Colonic mucosa (tissue), 4 donors: ENCODE measurements at places on chromosomes 13 and 19. TPM values are rescaled to one million over a fixed set of nuclear protein-coding genes. Genes with fewer than 3 reads are reported as not detected.

- H3K4me3 ChIP-seq: no peak overlapping the region
- H3K4me1 ChIP-seq: no peaks in the 10 kb centered on the region
- no peak overlapping the region for H3K27ac ChIP-seq
- H3K27me3 ChIP-seq: no peaks in the 10 kb centered on the region
Measured at GRCh38 chr19:16952046-16952445, 63.2 kb downstream of the F2RL3 start.

DNA sequence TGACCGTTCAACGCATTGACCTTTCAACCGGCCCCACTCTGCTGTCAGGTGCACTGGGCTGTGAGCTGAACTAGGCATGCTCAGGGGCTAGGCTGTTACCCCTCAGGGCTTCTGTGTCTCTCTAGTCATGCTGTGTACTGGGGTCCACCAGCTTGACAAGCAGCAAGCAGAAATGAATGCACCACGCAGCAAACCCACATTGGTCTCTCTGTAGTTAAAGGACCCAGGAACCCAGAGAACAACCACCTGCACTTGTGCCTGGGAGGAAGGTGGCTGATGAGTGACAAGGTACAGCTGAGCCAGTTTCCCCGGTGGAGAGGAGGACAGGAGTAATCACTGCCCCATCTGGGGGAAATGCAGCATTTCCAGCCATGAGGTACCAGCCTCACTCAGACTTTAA is 159.9 kb downstream of the USP12 start:
- H3K4me1 ChIP-seq: peaks cover 2% of the 10 kb centered on the region
- no peaks in the 10 kb centered on the region for H3K36me3 ChIP-seq
- no peak for DNase-seq

DNA sequence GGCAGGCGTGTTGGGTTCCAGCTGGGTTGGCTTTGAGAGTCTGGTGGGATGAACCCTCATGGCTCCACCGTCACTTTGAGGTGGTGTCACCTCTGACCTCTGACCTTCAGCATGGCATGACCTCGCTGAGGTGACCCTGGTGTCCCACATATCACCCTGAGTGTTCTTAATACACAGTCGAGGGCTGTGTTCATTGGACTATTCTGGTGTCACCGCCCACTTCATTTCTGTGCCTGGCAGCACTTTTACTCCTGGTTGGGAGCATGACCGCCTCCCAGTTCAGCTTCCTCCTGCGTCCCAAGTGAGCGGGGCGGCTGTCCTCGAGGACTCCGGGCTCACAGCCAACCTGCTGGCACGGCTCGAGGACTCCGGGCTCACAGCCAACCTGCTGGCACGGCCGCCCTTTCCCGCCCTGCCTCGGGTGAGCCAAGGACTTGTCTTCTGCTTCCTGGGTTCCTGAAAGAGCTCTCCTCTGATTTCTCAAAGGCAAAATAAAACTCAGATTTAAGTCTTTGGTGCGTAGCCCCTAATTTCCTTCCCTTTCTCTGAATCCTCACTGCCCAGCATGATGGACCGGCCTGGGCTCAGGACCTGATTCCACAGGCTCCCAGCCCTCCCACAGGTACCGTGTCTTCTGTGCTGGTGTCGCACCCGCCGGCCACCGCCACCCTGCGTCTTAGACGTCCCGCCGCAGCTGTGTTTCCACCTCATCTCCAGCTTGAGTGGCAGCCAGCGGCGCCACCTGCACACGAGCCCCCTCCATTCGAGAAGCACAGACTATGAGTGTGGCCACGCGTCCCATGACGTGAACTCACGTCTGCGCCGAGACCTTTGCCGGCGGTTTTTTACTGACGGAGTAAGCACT is 10.4 kb downstream of the ATP4B start:
- H3K27me3 ChIP-seq: no peaks in the 10 kb centered on the region
- peak; percentile 95 for DNase-seq
- H3K4me1 ChIP-seq: peaks cover 7% of the 10 kb centered on the region
- no peak overlapping the region for H3K4me3 ChIP-seq
- peak overlapping the region; percentile 58 for H3K27ac ChIP-seq

- H3K27me3 ChIP-seq: no peaks in the 10 kb centered on the region
- no peak overlapping the region for H3K27ac ChIP-seq
- H3K4me3 ChIP-seq: peak overlapping the region; percentile 17
- H3K4me1 ChIP-seq: no peaks in the 10 kb centered on the region
Measured at GRCh38 chr19:56839652-56840450, 675 bp downstream of the PEG3 start.

Gene KLK15
- 2.9 TPM for total RNA-seq

Gene CNMD
- 0.35 TPM for total RNA-seq

DNA sequence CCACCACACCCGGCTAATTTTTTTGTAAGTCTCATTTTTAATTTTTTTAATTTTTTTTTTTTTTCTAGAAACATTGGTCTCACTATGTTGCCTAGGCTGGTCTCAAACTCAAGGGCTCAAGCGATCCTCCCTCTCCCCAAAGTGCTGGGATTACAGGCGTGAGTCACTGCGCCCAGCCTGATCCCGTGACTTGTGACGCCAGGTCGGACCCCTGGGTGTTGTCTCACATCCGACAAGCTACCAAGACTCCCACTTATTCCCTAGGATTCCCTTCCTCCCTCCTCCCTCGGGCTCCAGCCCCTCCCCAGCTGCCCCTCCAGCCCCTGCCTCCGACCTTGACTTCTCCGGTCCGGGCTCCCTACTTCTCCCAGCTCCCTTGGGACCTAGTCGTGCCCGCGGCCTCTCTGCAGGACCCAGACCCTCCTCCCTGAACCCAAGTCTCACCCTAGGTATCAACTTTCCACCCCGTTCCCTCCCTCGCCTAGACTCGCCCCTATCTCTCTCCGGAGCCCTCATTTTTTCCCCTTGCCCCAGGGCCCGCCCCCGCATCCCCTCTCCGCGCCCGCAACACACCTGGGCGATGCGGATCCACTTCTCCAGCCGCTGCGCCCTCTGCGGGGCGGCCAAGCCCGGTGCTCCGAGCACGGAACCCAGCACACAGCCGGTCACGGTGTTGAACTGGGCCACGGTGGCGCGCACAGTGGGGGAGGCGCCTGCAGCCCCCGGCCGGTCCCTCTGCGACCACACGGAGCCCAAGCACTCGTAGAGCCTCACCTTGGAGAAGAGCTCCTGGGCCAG is 13.1 kb downstream of the RGL3 start:
- no peak overlapping the region for H3K4me3 ChIP-seq
- H3K4me1 ChIP-seq: no peaks in the 10 kb centered on the region
- H3K27ac ChIP-seq: no peak overlapping the region
- H3K36me3 ChIP-seq: no peaks in the 10 kb centered on the region

- DNase-seq: no peak
- H3K4me3 ChIP-seq: no peak overlapping the region
- H3K27ac ChIP-seq: no peak overlapping the region
- H3K27me3 ChIP-seq: no peaks in the 10 kb centered on the region
- H3K36me3 ChIP-seq: no peaks in the 10 kb centered on the region
Measured at GRCh38 chr13:19794631-19795030, 11.9 kb upstream of the PSPC1 start.

Gene OR7A17
- not detected for total RNA-seq

DNA sequence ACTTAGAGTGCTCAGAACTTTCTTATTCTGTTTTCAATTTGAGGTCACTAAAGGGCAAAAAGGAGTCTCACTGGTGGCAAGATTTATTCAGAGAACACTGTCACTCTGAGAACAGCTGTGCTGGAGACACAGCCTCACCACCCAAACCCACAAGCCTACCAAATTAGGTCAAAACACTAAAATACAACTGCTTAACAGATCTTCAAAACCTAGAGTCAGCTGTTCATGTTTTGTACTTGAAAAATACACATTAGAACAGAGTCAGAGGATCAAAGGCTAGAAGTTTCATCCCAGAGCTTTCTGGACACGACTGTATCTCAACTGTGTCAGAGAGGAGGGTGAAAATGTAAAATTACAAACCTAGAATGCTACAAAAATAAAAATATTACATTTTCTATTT is 89.3 kb downstream of the MIPEP start:
- no peak overlapping the region for H3K27ac ChIP-seq
- H3K36me3 ChIP-seq: no peaks in the 10 kb centered on the region
- no peaks in the 10 kb centered on the region for H3K4me1 ChIP-seq
- no peaks in the 10 kb centered on the region for H3K27me3 ChIP-seq

GRCh38 chr13:57624565-57625435 is 6.7 kb upstream of the PCDH17 start:
- no peaks in the 10 kb centered on the region for H3K4me1 ChIP-seq
- H3K36me3 ChIP-seq: no peaks in the 10 kb centered on the region
- H3K27me3 ChIP-seq: peaks cover 14% of the 10 kb centered on the region
- DNase-seq: no peak
- no peak overlapping the region for H3K27ac ChIP-seq

Gene ZNF816
- 21.4 TPM for total RNA-seq

DNA sequence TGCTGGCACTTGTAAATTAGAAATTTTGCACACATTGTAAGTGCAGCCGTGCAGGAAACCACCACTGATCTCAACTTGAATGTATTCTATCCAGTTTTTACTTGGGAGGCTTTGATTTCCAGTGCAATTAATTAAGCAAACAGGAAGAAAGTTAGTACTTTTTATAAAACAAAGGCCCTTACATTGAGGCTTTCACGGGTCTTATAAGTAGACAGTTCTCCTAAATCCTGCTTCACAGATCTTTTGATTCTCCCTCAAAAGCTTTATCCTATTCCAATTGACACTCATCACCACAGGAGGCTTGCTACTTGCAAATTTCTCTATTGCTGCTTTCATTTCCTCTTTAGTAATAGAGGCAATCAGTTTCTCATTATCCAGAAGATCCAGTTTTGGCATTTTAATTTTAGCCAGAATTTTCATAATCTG is 90.1 kb downstream of the ERCC5 start:
- H3K27me3 ChIP-seq: no peaks in the 10 kb centered on the region
- no peak for DNase-seq
- no peak overlapping the region for H3K4me3 ChIP-seq
- H3K27ac ChIP-seq: no peak overlapping the region
- H3K36me3 ChIP-seq: no peaks in the 10 kb centered on the region

DNA sequence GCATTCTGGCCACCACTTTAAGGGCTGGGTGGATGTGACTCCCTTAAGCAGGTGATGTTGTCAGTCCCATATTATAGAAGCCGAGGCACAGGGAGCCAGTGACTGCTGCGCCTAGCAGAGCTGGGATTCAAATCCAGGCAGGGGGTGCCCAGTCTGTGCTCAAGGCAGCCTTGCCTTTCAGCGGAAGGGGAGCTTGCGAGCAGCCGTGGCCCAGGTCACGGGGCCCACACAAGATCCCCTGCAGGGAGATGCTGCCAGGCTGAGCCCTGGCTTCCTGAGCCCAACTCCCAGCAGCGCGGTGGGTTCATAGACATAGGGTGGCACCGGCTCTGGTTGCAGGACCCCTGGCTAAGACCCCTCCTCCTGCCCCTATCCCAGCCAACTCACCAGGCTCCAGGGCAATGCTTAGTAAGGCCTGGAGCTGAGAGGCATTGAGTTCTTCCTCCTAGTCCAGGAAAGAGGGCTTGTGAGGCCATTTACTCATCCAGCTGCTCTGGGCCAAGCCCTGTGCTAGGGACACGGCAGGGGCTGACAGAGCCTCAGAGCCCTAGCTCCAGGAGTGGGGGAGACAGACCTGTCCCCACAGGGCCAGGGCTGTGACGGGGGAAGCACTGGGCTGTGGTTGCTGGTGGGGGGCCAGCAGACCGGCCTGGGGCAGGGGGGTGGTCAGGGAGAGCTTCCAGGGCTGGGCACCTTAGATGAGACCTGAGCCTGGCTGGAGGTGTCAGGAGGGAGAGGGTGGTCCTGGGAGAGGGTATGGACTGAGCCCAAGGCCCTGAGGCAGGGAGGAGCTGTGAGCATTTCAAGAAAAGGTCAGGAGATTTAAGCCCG is 9.6 kb downstream of the CAPN12 start:
- no peaks in the 10 kb centered on the region for H3K27me3 ChIP-seq
- no peaks in the 10 kb centered on the region for H3K4me1 ChIP-seq
- peak overlapping the region; percentile 20 for H3K4me3 ChIP-seq
- DNase-seq: peak; percentile 59
- H3K36me3 ChIP-seq: no peaks in the 10 kb centered on the region

Gene ZNF577
- 5.5 TPM for total RNA-seq

DNA sequence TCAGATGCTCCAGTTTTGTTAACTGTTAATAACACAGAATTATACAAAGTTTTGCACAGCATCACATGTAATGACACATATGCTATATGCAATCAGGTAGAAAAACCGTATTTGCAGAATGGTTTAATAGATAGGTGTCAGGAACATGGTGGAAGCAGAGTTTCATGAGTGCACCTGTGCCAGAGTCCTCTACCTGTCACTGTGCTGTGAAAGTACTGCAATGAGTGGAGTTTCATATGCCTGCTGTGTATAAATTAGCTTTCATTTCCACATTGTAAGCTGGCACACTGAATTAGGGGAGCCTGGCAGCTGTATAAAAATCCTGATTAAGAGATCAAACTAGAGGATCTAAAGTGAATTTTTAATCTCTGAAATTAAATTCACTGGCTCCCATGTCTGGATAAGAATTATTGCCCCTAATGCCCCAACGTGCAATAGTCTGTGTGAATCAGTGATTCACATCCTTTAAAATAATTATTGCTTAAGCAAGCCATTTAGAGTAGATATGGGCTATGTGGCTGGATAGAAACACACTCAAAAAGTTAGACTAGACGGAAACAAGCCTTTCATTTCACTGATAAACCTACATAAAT is 8.5 kb upstream of the EEF1AKMT1 start:
- no peak overlapping the region for H3K27ac ChIP-seq
- H3K4me1 ChIP-seq: no peaks in the 10 kb centered on the region
- no peaks in the 10 kb centered on the region for H3K27me3 ChIP-seq
- H3K4me3 ChIP-seq: no peak overlapping the region
- DNase-seq: no peak

GRCh38 chr13:98096059-98096458 is 46.8 kb upstream of the FARP1 start:
- no peak overlapping the region for H3K4me3 ChIP-seq
- H3K27me3 ChIP-seq: no peaks in the 10 kb centered on the region
- no peak for DNase-seq
- H3K36me3 ChIP-seq: no peaks in the 10 kb centered on the region
- H3K27ac ChIP-seq: no peak overlapping the region

Gene SACS
- total RNA-seq: 4.9 TPM

Gene ZBTB7A
- 123 TPM for total RNA-seq

DNA sequence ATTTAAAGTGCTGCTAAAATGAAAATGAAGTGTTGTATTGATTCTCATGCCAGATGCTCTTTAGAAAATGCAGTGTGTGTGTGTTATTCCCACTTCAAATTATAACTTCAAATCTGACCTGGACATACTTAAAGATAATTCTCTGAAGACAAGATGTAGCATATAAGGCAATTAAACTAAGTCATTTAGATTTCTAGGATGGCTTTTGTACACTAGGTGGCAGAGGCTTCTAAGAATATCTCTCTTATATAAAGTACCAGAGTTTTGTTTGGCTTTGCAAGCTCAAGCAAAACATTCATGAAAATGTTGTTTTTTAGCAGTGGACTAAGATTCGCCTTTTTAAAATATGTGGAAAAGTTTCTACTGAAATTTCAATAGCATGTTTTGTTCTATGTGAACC is 407.2 kb downstream of the GPC5 start:
- H3K4me1 ChIP-seq: no peaks in the 10 kb centered on the region
- no peak overlapping the region for H3K4me3 ChIP-seq
- no peak for DNase-seq
- H3K27me3 ChIP-seq: no peaks in the 10 kb centered on the region

DNA sequence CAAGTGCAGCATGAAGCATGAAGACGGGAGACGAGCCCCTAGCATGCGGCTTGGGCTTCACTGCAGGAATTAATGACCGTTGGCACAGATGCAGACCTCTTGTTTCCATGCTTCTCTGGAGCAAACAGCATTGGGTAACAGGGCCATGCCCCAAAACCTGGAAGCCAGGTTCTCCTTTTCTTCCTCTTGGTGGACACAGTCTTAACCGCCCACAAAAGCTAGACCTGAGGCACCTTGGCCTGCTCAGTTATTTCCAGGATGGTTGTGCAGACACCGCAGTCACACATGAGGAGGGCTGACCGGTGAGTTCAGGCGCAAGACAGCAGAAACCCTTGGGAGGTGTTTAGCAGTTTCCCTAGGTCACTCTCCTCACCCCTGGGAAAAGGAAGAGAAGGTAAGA is 133.9 kb upstream of the GJB6 start:
- H3K36me3 ChIP-seq: no peaks in the 10 kb centered on the region
- no peak overlapping the region for H3K4me3 ChIP-seq
- no peak for DNase-seq
- H3K4me1 ChIP-seq: no peaks in the 10 kb centered on the region
